ENCODE measurements at places on chromosomes 6 and 20.

GRCh38 chr6:16982807-16983206, 119.0 kb upstream of the STMND1 start:
- no peak for DNase-seq

- DNase-seq = no peak
Observed at GRCh38 chr6:101001012-101001411, 119.9 kb upstream of the ASCC3 start.

DNA sequence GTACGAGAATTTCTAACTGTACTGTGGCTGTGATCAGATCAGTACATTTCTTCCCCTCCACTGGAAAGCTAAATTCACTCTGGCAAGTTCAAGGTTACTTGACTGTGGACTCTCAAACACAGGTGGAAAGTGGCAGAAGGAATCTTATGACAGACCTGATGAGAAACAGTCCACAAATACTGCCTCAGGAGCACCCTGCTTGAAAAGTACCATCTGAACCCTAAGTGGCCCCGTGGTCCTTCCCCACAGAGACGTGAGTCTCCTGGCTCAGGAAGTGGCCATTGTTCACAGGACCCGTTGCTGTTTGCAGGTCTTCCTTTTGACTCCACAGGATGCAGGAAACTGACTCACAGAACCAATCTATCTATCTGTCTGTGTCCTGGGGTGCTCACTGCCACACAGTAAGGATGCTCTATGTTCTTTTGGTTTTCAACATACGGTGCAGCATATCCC, 47.5 kb upstream of the NHSL1 start:
- DNase-seq = no peak

GRCh38 chr6:143110572-143110971, 49.9 kb downstream of the AIG1 start:
- no peak for DNase-seq

GRCh38 chr6:137043710-137044365, 927 bp downstream of the IL20RA start:
- peak; percentile 16 for DNase-seq

DNA sequence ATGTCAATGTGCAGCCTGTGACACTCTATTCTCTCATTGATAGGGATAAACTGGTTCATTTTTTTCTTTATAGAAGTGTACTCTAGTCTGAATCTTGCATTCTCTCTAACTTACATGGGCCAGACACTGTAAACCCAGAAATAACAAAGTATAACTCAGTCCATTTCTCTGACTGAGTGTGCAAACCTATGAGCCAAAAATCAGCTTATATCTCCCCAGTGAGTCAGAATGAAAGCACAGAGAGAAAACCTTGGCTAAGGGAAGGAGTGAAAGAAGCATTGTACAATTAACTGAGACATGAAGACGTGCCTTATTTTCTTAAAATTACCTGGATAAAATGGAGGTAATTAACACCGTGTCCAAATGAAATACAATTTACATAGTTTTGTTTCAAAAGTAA, 436.9 kb upstream of the IMPG1 start:
- DNase-seq = no peak

DNA sequence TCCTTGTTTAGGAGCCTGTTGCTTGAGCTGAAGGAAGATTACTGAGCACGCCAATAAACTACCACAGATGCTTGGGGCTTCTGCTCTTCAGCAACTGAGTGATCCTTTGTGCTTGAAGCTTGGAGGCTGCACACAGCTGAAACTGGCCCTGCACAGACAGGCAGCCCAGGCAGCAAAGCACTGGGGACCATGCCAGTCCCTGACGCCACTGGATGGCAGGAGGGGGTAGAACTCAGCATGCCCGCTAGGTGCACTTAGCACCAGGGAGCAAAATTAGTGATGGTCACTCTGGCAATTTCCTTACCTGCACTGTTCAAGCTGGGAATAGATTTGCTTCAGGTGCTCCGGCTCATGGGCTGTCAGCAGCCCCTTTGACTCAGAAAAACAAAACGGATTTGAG, 91.5 kb downstream of the FAM50B start:
- no peak for DNase-seq

DNA sequence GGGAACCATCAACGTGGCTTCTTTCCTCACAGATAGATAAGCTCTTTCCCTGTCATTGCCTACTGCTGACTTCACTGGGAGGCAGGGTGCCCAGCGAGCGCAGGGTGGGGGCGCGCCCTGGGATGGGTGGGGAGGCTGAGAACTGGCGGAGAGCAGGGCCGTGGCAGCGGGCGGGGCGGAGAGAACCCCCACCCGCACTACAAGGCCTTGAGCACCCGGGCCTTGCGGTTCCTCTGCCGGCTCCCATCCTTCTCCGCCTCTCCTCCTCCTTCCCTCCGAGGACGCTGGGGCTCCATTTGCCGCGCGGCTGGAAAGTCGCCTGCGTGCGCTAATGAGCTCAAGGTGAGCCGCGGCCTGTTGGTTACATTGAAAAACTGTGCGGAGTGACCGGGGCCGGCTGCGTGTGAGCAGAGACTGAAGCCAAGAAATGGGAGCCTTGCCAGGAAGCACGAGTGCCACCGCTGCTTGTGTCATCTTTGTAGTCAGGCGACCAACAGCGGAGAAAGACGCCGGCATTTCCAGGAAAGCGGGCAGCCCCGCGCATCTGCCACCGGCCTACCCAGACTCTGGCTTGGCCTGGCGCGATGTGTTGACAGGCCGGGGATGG, 963.5 kb upstream of the SLC35B3 start:
- no peak for DNase-seq

DNA sequence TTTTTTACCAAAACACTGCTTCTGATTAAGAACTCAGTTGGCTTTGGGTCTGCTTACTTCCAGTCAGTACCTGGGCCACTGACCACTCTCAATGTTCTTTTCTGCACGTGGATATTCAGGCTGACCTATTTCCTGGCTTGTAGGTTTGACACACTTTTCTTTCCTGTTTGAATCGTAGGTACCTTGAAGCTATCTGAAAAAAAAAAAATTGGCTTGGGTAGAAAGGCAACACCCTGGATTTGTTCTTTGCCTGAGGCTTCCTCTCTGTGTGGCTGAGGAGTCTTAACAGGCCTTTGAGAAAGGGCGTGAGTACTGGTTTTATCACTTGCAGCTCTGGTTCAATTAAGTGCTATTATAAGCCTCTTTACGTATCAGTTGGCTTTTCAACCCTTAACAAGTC, 60.6 kb upstream of the IL20RA start:
- no peak for DNase-seq

GRCh38 chr6:28090917-28091586, 10.7 kb downstream of the ZNF165 start:
- no peak for DNase-seq

DNA sequence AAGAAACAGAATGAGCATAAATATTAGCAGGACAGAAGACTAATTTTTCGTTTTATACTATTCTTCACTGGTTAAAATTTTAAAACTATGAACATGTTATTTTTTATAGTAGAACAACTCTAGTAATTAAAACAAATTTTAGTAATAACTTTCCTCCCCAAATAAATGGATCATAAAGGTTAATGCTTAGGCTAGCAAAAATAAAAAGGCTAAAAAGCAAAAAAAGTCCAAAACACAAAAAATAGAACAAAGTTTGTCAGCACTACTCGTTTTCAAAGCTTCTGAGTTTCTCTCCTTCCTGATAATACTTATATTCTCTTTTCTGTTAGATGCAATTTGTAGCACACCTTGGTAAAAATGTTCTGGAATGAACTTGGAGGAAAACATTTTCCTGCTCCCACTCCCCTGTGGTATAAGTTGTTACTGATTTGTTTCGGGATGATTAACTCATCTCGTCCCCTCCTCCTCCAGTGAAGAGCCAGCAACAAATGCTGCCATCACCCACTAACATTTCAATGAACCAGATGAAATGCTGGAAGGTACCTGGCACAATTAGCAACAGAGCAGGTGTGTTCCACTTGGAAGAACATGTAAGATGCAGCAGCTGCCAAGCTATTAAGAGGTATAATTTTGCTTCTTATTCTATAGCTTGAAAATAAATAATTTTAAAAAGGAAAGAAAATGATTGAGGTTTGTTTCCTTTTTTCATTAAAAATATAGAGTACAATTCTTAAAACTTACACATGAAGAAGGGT, 130.5 kb downstream of the MYB start:
- no peak for DNase-seq

DNA sequence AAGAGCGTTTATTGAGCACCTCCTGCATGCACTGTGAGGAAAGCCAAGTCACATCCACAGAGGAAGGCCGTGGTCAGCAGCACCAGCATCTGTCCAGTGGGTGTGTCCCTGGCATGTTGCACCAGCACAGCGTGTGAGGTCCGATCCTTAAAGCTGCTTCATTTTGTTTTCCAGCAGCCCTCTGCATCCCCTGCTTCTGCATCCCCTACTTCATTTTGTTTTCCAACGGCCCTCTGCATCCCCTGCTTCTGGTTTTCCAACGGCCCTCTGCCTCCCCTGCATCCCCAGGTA, 147.8 kb downstream of the SYCP2 start:
- DNase-seq = no peak

- peak; percentile 97 for DNase-seq
Observed at GRCh38 chr20:53582574-53583351, 10.9 kb downstream of the ZNF217 start.

- DNase-seq = peak; percentile 74
Observed at GRCh38 chr6:89007209-89008000, 44.0 kb upstream of the RNGTT start.

DNA sequence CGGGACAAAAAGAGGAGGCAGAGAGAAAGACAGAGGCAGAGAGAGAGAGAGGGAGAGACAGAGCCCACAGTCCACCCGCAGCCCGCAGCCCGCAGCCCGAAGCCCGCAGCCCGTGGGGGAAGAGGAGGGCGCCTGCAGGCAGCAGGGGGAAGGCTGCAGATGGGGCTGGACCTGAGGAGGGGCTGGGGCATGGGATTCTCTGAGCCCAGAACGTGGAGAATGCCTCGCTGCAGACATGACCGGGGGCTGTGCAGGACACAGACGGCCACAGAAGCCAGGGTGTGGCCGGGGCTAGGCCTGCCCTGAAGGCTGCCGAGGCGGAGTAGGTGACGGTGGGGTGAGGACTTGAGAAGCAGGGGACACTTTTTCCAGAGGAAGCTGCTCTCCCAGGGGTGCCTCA, 6.5 kb upstream of the SLCO4A1 start:
- DNase-seq = no peak

DNA sequence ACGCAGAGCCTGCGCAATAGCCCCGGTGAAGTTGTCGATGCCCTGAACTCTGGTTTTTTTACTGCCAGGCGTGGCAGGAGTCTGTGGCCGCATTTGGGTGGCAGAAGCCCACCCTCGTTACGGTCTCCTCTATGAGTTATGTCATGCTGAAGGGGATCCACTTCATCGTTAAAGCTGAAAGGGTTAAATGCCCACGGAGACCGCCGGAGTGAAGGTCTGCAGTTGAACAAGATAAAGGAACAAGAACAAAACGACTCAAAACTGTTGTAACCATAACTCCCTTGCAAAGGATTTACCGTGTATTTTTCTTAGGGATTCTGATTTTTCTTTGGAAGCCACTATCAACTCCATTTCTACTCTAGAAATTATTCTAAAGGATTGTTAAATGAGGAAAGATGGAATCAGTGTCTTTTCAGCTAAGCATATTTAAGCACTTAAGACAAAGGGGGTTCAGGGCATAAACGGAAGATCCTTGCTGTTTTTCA, 501 bp upstream of the ELOVL5 start:
- DNase-seq = no peak

GRCh38 chr20:35151736-35152135, 4.6 kb upstream of the EDEM2 start:
- DNase-seq = no peak

GRCh38 chr20:47421076-47421475, 64.6 kb upstream of the ZMYND8 start:
- DNase-seq = no peak

GRCh38 chr20:43448748-43449535, 8.8 kb upstream of the SRSF6 start:
- peak; percentile 40 for DNase-seq

- DNase-seq = no peak
Observed at GRCh38 chr6:156555116-156555515, 222.1 kb upstream of the ARID1B start.

DNA sequence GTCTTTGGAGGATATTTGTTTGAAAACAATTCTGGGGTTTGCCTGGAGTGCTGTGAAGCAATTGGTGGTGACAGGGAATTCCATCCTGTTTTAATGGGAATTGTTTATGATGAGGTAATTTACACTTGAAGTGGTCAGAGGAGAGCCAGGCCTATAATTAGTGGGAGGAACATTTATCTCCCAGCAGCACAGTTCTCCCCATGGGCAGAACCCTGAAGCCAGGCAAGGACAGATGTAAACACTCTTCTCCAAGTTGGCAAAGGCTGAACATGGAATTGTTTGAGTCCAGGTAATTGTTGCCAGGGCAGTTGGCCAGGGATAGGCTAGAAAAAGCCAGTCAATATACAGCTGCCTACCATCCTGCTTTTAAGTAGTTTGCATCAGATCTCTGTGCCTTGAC, 789.7 kb downstream of the FRK start:
- DNase-seq = no peak

- DNase-seq = no peak
Observed at GRCh38 chr6:145758113-145758512, 22.8 kb upstream of the EPM2A start.

GRCh38 chr6:2522521-2522920, 228.2 kb downstream of the MYLK4 start:
- DNase-seq = peak; percentile 43

GRCh38 chr6:114284281-114284680, 58.5 kb downstream of the HS3ST5 start:
- no peak for DNase-seq

DNA sequence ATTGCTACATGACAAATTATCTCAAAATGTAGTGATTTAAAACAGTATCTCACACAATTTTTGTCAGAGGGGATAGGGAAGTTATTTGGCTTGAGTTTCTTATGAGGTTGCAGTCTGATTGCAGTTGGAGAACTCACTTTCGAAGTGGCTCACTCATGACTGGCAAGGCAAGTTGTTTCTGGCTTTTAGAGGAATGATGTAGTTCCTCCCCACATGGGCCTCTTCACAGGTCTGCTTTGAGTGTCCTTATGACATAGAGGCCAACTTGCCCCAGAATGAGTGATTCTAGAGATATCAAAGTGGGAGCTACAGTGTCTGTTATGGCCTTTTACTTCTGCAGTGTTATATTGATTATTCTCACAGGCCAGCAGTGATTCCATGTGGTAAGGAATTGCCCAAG, 6.1 kb downstream of the DOP1A start:
- no peak for DNase-seq

GRCh38 chr20:63706027-63706695, 1.6 kb downstream of the ARFRP1 start:
- no peak for DNase-seq

DNA sequence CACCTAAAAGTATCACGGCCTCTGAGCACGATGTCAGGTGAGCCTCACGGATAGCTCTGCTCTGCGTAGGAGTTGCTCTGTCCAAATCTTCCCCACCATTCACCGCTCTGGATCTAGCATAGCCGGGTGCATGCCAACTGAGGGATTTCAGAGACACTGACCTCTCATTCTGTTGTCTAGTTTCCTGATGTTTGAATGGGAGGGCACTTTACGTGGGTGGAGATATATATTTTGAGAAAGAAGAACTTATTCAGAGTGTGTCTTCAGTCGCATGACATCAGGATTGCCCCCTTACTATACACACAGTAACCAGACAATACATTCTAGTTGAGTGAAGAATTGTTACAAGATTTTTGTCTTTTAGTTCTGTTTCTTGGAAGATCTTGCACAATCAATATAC, 96.5 kb upstream of the CITED2 start:
- no peak for DNase-seq

GRCh38 chr20:45919542-45920399, 7.8 kb upstream of the PLTP start:
- peak; percentile 48 for DNase-seq

- no peak for DNase-seq
Observed at GRCh38 chr6:32426338-32426737, 13.3 kb upstream of the HLA-DRA start.
